ENCODE measurements at places on chromosomes 1 and 21.
A peak's percentile ranks its signal among the peaks of the same experiment; 100 is the strongest.

DNA sequence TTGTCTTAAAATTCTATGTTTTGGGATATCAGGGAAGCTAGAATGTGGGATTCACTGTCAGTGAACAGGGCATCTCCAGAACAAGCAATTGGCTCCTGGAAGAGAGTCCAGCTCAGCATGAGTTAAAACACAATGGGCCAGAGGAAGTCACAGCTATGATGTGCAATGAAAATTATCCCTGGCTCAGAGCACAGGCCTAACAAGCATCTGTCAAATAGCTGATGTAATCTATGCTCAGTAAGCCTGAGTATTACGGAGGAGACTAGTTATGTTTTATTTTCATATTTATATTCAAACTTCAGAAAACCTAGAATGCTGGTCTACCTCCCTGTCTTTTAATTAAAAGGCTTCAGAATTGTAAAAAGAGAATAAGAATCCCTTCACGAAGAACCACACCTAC, 41.6 kb downstream of the PARP1 start:
- no peak for DNase-seq

- DNase-seq, result no peak
Measured at GRCh38 chr1:61241973-61242381, 159.6 kb downstream of the NFIA start.

- DNase-seq, result peak; percentile 63
Measured at GRCh38 chr1:167936930-167937708, at the start of gene MPC2. Gene MPC2 (minus strand): TSS chr1:167937072. CDS start chr1:167935841, 1,231 bp downstream.

- no peak for DNase-seq
Measured at GRCh38 chr1:182643699-182644098, 39.5 kb upstream of the RGS16 start.

GRCh38 chr1:25476186-25477097, 45.7 kb downstream of the MACO1 start:
- DNase-seq, result no peak

DNA sequence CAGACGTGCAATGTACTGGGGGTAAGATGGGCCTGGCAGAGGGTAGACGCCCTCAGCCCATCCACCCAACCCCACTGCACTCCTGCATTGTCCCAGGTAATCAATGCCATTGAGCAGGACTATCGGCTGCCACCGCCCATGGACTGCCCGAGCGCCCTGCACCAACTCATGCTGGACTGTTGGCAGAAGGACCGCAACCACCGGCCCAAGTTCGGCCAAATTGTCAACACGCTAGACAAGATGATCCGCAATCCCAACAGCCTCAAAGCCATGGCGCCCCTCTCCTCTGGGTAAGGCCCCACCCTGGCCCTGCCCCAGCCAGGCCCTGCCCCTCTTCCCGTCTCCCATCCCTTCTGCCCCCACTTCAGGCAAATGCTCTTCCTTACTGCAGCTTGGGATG, 62.4 kb downstream of the LACTBL1 start:
- DNase-seq, result no peak

DNA sequence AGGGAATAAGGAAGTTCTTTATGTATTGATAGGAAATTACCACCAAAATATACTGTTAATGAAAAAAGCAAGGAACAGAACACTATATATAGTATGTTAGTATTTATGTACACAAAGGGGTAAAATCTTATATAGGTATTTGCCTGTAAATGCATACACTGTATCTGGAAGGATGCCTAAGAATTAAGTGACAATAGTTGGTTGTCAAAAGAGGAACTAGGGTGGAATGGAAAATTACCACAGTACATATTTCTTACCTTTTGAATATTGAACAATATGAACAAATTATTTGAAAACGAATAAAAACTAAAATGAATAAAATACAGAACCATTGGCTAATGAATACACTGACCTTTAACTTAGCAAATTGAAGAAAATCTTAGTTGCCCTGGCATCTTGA, 13.6 kb downstream of the ARPC5 start:
- no peak for DNase-seq

- no peak for DNase-seq
Measured at GRCh38 chr1:30672661-30673060, 50.7 kb downstream of the MATN1 start.

- DNase-seq, result no peak
Measured at GRCh38 chr1:151621351-151621750, 9.5 kb downstream of the SNX27 start.

GRCh38 chr1:193884848-193885558, 698.6 kb upstream of the B3GALT2 start:
- DNase-seq, result no peak

GRCh38 chr21:34881421-34881820, 167.7 kb downstream of the RUNX1 start:
- no peak for DNase-seq

- DNase-seq, result no peak
Measured at GRCh38 chr1:196667131-196667530, 15.3 kb downstream of the CFH start.

GRCh38 chr21:46111193-46111571, 13.3 kb downstream of the COL6A2 start:
- DNase-seq, result no peak

GRCh38 chr1:200316148-200316803, 93.6 kb downstream of the ZNF281 start:
- DNase-seq, result no peak

DNA sequence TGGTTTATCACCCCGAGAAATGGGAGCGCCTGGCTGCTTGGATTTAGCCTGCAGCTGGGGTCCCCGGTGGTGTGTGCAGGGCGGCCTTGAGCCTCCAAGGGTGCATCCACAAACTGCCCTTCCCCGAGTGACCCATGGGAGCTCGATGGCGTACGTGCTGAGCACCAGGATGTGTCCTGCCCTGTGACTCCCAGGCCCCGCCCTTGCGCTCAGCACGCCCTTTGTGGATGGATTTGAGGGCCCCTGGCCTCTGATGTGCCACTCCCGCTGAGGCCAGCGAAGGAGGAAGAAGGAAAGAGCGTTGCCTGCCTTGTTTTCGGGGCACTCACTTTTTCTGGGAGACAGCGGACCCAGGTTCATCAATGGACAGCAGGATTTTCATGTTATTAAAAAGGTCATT, 1.7 kb upstream of the TFF3 start:
- no peak for DNase-seq

- DNase-seq, result no peak
Measured at GRCh38 chr1:187261637-187262036, 432.9 kb downstream of the PLA2G4A start.

DNA sequence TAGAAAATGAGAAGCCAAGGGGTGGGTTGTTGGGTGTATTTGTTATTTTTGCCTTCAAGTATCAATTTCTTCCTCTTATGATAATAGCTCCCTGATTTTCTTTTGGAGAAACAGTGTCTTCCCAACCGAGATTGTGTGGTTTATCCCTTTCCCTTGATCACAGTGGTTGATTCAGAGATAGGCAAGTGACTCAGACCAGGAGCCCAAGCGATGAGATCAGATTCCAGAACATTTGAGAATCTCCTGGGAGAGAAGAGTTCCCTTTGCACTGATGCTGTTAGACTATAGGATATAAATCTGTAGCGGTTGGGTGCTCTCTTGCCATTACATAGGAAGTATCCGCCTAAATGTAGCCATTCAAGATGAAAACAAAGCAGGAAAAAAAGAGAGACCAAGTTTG, 90.1 kb upstream of the WDR26 start:
- DNase-seq, result no peak

GRCh38 chr1:12511128-12511484, 106.9 kb downstream of the DHRS3 start:
- DNase-seq, result no peak

DNA sequence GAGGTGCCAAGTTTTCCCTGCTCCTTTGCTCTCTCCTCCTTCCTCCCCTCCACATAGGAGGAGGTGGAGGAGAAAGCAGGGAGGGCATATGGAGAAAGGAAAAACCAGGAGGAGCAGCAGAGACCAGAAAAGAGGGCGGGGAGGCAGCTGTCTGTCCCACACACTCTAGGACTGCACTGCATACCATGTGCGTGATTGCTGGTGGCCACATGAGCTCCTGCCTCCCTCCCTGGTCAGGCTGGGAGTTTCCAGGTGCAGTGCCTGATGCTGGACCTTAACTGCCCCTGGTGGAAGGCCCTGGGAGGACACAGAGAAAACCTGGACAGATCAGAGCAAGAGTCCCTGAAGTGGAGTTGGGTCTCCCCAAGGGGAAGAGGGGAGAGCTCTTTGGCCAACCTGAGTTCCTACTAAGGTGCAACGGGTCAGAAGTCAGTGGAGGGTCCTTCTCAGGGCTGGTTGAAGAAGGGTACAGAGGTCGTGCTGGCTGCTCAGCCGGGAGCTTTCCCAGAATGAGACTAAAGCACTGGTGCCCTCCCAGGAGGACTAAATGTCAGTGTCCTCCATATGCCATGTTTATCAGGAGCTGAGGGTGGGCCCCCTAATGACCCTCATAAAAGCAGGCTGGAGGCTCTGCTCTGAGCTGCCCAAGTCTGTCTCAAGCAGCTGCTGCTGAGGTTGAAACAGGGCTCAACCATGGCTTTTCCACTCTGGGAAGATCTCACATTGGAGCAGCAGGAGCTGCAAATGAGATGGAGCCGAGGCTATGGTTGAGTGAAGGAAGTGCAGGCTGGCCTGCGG, 3.5 kb upstream of the LGR6 start:
- no peak for DNase-seq

GRCh38 chr21:39854572-39854971, 12.7 kb upstream of the PCP4 start:
- no peak for DNase-seq

DNA sequence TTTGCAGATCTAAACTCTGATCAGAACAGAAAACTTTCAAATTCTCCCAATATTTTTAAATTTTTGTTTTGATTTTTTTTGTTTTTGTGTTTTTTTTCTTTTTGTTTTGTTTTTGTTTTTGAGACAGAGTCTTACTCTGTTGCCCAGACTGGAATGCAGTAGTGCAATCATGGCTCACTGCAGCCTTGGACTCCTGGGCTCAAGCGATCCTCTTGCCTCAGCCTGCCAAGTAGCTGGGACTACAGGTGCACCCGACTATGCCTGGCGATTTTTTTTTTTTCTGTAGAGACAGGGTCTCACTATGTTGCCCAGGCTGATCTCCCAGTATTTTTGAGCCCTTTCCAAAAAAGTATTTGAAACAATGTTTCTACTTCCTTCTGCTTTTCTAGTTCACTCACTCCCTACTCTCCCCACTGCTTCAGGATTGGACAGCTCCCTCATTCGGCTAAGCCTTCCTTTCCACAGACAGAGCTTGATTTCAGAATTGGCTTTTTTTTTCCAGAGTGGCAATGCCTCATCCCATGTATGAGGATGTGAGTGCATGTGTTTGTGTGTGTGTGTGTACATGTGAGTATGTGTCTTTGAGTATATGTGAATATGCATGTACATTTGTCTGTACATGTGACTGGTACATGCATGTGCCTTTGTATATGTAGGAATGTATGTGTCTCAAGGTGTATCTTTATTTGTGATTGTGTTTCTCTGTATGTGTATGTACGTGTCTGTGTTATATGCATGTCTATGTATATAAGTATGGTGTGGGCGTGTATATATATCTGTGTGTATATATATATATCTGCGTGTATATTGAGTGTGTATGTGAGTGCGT, 11.9 kb downstream of the LHX4 start:
- no peak for DNase-seq

DNA sequence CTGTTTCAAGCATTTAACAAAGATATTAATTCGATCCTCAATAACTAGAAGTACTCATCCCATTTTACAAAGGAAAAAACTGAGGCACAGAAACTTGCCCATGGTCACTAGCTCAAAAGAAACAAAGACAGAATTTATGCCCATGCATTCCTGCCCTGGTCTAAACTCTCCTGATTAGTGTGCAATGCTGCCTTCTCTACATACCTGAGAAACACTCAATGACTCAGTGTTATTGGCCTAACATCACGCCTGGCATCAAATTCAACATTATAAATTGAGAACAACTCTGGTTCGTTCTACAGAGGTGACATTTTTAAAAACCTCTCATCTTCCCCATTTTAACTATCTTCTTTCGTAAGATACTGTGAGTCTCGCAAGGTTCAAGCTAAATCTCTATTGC, 5.2 kb downstream of the APP start:
- no peak for DNase-seq

DNA sequence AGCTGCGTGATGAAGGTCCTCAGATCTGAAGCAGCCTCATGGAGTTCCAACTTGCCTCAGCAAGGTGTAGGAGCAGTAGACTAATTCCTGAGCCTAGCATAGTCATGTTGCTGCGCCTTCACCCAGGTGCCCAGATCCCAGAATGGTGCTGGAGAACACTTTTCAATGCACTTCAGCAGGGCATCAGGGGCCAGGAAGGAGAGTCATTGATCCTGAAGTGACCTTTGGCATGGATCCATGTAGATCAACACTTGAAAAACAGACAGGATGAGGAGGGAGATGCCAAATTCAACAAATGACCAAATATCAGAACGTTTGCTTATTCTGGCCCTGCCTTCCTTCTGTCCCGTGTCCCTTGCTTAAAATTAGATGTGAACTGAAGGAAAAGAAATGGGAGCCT, 91.9 kb downstream of the LEPR start:
- no peak for DNase-seq

- DNase-seq, result peak; percentile 53
Measured at GRCh38 chr21:36209626-36210171, 53.1 kb downstream of the DOP1B start.

DNA sequence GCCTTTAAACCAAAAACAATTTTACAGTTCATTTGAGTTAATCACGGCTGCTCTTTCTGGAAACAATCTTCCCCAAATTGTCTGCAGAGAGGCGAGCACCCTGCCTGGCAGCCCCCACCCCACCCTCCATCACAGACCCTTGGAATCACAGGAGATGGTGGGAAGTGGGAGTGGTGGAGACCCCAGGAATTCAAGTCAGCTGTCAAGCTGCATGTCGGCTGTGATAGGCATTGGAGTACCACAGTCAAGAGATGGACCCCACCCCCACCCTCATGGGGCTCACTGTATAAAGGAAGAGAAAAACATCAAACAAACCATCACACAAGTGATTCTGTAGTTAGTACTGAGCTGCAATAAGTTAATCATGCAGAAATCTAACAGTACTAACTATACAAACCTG, 360.4 kb downstream of the MATN1 start:
- no peak for DNase-seq

DNA sequence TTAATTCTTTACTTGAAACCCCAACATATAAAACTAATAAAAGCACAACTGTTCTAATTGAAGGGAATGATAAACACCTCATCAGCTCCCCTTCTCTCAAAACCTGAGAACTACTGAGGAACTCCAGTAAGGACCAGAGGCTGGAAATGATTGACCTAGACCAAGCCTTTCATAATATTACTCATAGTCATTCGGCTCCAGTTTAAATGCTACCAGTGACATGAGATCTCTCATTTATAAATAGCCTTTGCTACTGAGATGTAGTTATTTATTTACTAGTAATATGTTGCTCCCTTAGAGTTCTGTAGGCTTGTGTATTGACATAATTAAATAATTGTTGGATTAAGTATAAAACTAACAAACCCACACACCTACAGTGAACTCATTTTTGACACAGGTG, 209.8 kb upstream of the PRMT6 start:
- no peak for DNase-seq

- DNase-seq, result no peak
Measured at GRCh38 chr21:15211491-15212133, 146.8 kb upstream of the NRIP1 start.

GRCh38 chr21:41280115-41280919, 36.3 kb upstream of the FAM3B start:
- DNase-seq, result no peak

All from GM20000 (cell line).